Activated T-helper 1 cell treated with anti-CD3 and anti-CD28 coated beads, Interleukin-12 subunit alpha, Interleukin-12 subunit beta, Interleukin-2, Interleukin-4 antibody, amounts not matched to agents 30 ng/mL and 10 ng/mL and 1 ng/mL, durations not matched to agents 14 hours and 24 hours and 36 hours (primary cell): ENCODE measurements at places on chromosomes 5 and 9. TPM values are rescaled to one million over a fixed set of nuclear protein-coding genes. Genes with fewer than 3 reads are reported as not detected.

- no peak for DNase-seq
These were observed 73.0 kb downstream of the KCNIP1 start for GRCh38 chr5:170576602-170577535.

DNA sequence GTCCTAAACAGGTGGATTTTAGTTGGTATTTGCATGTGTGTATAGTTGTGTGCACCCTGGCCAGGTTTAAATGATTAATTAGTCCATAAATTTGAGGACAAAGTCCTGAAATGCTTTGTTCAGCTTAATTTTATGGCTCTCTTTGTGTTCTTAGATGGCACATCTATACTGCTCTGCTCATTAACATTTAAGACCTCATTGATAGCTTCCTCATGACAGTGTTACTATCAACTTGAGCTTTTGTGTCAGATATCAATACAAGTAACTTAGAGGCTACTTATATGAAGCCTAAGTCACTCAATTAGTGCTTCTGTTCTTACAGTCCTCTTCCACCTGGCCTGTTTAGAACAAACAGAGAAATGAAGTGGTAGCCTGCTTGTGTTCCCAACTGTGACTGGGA, 240.9 kb downstream of the TRPM3 start:
- no peak for DNase-seq

DNA sequence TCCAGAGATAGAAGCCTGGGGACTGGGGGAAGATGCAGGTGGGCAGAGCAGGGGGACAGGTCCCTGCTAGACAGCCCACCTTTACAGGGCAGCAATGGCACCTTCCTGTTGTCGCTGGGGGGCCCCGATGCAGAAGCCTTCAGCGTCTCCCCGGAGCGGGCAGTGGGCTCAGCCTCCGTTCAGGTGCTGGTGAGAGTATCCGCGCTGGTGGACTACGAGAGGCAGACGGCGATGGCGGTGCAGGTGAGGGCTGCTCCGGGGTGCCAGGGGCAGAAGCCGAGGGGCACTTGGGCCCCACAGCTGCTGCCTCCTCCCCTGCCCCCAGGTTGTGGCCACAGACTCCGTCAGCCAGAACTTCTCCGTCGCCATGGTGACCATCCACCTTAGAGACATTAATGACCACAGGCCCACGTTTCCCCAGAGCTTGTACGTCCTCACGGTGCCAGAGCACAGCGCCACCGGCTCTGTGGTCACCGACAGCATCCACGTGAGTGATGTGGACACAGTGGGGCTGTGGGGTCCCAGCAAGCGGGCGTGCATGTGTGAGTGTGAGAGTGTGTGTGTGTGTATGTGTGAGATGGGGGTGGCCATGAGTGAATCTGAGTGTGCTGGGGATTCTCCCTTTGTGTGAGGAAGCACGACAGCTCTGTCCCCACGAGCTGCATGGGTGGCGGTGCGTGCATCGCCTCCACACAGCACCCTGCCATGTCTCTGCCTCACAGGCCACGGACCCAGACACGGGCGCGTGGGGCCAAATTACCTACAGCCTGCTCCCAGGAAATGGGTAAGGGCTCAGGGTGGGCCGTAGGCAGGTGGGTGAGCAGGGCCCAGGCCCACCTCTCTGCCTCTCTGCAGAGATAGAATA, 28.4 kb downstream of the CDHR2 start:
- DNase-seq, result no peak

DNA sequence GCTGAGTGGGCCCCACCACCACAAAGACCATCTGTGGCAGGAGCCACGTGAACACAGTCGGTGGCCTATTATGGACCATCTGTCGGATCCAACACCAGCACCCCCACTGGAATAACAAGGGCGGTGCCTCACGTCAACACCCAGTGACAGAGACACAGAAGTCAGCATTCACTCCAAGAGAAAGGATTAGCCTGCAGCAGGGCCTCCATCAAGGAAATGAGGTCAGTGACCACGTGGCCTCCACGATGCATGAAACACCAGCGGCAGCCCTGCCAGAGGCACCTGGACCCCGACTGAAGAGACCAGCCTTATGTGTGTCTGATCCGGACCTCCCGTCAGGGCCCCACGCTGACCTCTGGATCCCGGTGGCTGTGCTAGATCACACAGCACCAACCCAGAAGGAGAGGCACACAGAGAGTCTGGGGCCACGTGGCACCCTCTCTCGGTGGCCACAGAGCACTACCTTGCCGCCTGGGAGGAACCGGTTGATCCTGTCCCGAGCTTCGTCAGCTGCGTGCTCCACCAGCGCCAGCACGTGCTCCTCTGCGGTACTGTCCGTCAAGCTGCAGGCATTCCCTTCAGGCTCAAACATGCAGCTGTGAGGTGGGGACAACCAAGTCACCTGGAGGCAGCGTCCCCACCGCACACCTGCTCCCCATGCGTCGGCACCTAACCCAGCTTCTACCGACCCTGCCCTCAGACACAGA, 9.0 kb downstream of the BRD9 start:
- DNase-seq, result no peak

- DNase-seq, result no peak
These were observed 11.7 kb upstream of the FGF1 start for GRCh38 chr5:142697356-142698255.

- peak; percentile 12 for DNase-seq
These were observed 24.3 kb upstream of the PTGES start for GRCh38 chr9:129776938-129777768.

- no peak for DNase-seq
These were observed 1.5 kb upstream of the NSMF start for GRCh38 chr9:137460363-137461315.

- DNase-seq, result no peak
These were observed 31.5 kb downstream of the CSNK1G3 start for GRCh38 chr5:123543438-123543837.

DNA sequence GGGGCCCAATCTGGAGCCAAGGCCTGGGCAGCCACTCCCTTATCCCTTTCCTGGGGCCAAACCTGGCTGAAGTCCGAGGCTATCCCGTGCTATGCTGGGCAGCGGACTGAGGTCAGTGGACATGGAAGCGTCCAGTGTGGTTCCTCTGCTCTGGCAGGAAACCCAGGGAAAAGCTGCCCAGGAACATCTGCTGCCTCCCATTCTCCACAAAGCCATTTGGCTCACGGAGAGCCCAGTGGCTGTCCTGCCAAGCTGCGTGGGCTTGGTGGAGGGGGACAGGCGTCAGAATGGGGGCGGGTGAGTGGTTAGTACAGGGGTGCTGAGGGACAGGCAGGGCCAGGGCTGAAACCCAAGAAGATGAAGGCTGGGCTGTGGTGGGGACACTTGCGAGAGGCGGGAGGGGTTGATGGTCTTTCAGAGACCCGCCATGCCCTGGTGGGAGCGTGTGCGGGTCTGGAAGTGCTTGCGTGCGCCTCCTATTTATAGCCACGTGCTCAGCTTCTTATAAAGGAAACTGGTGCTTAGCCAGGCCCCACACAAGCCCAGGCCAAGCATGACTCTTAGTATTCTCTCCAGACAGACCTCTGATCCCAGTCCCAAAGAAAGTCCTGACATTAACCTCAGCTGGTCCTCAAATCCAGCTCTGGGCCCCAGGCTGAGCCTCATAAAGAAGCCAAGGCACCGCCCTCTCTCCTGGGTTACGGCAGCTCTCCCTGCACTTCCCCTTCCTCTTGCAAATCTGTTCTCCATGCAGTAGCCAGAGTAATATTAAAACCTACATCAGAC, 9.4 kb upstream of the SLC6A7 start:
- DNase-seq, result no peak

GRCh38 chr9:14362175-14362574, 48.2 kb upstream of the NFIB start:
- DNase-seq, result no peak

GRCh38 chr5:176447591-176447977, 601 bp upstream of the FAF2 start:
- no peak for DNase-seq

GRCh38 chr5:78504704-78505677, 143.6 kb downstream of the LHFPL2 start:
- DNase-seq, result no peak

GRCh38 chr9:21030389-21031035, 928 bp downstream of the HACD4 start:
- peak; percentile 10 for DNase-seq

DNA sequence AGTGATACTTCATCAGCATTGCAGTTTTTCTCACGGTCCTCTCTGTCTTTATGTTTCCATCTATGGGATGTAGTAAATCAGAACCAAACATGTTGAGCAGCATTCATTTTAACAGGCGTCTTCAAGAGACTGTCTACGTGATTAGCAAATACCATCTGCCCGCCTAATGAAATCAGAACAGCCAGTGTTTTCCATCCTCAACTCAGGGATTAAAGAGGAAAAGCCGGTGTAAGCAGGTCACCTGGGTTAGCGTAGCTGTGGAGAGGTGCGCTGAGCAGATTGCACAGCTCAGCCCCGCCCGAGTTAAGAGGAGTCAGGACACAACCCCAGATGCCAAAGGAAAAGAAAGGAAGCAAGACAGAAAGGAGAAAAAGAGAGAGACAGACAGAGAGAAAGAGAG, 54.3 kb upstream of the ANKRD33B start:
- no peak for DNase-seq

DNA sequence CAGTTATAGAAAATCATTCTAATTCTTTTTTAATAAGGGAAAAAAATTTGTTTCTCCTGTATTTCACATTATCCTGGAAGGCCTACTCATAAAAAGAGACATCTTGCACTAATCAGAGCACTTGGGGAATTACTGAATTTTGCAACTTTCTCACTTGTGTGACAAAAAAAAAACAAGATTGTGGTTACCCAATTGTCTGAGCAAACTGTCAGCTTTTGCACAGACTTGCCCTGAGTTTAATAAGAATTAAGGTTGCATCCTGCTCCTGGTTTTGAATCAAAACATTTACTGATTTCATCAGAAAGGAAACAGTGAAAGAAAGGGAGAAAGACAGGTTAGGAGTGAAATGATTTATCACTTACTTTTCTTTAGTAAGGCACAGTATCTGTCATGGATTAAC, 10.6 kb upstream of the SH3RF2 start:
- DNase-seq, result no peak

DNA sequence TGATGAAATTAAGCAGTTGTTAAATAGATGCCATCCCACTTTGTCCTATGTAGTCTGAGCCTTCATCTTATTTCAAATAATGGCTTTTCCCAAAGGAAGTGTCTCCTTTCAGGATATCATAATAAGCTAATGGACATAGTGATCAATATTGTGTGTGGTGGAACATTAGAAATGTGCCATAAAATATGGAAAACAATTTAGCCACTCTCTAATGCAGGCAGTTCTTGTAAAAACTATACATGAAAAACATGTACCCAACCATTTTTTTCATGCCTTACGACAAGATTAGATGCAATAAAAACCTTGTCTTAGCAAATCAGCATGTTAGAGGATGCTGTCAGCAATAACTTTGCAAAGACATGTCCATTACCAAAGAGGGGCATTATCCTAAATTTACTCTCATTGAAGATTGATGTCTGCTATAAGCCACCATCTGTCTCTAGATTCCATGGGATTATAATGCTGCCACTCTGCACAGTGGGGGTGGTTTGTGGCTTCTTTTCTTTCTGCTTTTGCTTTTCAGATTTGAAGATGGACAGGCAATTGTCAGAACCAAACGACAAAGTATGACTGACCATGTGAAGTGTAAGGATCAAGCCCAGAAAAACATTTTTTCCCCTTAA, 724.0 kb upstream of the ZNF608 start:
- DNase-seq, result no peak

DNA sequence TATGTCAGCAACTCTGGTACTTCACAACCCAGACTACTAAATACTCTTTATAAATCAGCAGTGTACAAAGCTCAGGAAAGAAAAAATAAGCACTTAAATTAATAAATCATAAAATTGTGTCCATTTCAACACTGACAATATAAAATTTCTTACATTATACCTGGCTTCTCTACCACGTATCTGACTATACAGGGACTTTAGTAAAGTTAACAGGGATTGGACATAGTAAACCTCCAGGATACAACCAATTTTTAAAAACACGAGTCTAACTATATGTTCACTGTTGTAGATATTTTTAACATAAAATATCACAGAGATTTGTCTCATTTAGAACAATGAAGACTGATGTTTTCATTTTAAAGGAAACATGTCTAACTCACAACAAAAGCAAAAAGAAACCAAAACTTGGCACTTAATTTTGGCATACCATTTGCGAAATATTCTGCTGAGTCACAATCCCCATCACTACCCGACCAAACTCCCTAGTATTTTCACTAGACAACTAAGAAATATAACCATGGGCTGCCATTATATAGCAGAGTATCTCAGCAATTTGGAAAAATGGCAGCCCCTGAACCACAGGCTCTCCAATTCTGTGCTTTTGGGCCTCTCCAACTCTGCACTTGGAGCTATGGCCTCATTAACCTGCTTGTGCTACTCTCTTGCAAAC, 14.4 kb downstream of the FAM169A start:
- no peak for DNase-seq

DNA sequence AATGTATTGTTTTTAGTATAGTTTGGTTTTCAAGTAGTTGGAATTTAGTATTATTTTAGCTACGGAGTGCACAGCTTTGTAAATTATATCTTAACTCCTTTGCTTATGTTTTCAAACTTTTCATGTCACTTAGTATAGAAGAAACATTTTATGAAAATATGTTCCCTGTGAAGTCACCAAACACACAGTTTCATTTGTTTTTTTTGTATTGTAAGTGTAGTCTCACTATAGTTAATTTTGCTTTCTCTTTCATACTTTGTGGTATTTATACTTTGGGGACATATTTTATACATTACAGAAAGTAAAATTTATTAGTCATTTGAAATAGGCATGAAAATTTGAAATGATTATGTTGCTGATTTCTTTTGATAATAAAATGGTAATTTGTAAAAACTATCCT, 5.0 kb downstream of the CHSY3 start:
- DNase-seq, result no peak

- DNase-seq, result no peak
These were observed 77.5 kb upstream of the SPINK5 start for GRCh38 chr5:147986134-147986757.

- DNase-seq, result no peak
These were observed 89.5 kb downstream of the CDH10 start for GRCh38 chr5:24555229-24555628.

- DNase-seq, result no peak
These were observed 51.3 kb downstream of the BAAT start for GRCh38 chr9:101333490-101333889.

The TCERG1 gene
- total RNA-seq, result 152 and 160 TPM in 2 replicates

The HNRNPA0 gene
- total RNA-seq, result 37.5 and 37.8 TPM in 2 replicates

The HTR4 gene
- not detected in 2 replicates for total RNA-seq

The BARHL1 gene
- not detected in 2 replicates for total RNA-seq

The CYFIP2 gene
- total RNA-seq, result 173 and 175 TPM in 2 replicates

The PLPPR1 gene
- not detected in 2 replicates for total RNA-seq

The PCDHGA8 gene
- total RNA-seq, result 0.03 TPM in 1 of 2 replicates, not detected in the other
